ENCODE measurements at places on chromosomes 7 and 10.
A peak's percentile ranks its signal among the peaks of the same experiment; 100 is the strongest.

DNA sequence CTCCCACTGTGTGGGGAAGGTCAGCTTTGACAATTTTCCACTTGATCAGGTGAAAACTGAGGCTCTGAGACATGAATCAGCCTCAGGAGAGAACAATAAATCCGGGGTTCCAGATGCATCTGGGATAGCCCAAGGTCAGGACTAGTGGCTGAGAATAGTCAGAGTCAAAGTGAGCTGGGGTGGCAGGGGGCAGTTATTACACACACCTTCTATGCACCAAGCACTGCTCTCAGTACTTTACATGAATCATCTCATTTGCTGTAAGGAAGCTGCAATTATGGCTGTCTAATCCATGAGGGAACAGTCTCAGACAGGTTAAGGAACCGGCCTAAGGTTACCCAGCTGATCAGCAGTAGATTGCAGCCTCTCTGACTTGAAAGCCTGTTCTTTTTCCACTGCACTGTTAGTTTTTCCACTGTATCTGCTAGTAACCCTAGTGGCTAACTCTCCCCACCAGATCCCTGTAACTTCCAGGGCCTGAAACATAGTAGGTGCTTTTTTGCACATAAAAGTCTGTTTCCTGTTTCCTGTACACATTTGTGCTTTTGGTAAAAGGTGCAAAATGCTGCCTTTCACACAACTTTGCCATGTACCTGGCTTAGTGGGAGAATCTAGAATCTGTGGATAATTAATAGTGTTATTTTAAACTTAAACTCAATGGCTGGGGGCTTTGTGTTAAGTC is 125.9 kb downstream of the EMX2 start:
- no peak for DNase-seq

- DNase-seq = no peak
Observed at GRCh38 chr7:146889806-146890555, 773.4 kb downstream of the CNTNAP2 start.

- DNase-seq = no peak
Observed at GRCh38 chr7:127793582-127793981, 141.6 kb downstream of the SND1 start.

- peak; percentile 6 for DNase-seq
Observed at GRCh38 chr10:8513155-8514147, 459.0 kb downstream of the GATA3 start.

- DNase-seq = no peak
Observed at GRCh38 chr10:44891721-44892120, 19.4 kb upstream of the TMEM72 start.

Data from CD4-positive, alpha-beta T cell (primary cell).